ENCODE measurements at places on chromosomes 7 and 10.

- no peak for DNase-seq
Measured at GRCh38 chr10:113056441-113057021, 106.5 kb downstream of the TCF7L2 start.

- peak; percentile 91 for DNase-seq
Measured at GRCh38 chr10:61903221-61903927, 1.9 kb downstream of the ARID5B start.

DNA sequence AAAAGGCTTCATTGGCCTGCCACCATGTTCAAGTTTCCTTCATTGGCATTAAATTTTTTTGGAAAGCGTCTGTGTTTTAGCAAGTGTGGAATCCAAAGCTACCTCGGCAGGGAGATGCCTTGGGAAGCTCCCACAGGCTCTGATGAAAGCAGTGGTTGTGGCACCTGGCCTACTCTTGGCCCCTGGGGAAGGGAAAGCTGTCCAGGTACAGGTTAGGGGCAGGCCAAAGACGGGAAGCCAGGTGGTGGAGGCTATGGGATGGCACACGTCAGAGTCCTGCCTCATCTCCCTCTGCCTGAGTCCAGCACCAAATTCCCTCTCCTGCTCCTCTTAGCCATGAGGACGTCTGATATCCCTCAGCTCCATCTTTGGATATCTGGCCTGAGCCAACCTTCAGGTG is 49.7 kb downstream of the C10orf120 start:
- DNase-seq: no peak

DNA sequence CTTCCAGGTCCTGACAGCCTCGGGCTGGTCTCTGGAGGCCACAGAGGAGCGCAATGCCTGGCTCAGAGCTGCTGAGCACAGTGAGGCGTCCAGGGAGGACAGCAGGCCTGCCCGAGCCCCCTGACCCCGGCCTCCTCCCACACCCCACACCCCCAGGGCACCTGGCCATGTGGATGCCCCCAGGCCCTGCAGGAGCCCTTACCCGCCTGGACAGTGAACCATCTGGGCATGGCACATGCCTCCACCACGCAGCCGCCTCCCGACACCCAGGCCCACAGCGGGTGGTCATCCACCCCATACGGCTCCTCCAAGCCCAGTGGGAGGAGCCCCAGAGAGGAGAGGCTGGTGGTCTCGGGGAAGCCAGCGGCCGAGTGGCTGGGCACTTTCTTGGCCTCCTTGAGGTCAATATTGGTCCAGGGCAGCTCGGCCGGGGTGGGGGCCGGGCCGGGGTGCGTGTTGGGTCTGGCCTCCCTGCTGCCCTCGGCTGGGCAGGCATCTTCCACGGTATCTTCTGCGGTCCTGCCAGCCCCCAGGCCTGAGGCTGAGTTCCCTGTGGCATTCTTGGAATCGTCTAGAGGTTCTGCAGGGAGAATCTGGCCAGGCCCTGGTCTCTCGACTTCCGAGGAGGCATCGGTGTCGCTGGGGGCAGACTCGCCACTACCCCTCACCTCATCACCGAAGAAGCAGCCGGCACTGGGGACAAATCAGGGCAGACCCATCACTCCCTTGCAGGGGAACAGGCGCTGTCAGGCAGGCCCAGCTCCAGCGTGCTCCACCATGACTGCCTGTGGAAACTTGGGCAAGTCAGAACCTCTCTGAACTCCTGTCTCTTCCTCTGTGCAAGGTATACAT is 18.6 kb downstream of the TECPR1 start:
- no peak for DNase-seq

DNA sequence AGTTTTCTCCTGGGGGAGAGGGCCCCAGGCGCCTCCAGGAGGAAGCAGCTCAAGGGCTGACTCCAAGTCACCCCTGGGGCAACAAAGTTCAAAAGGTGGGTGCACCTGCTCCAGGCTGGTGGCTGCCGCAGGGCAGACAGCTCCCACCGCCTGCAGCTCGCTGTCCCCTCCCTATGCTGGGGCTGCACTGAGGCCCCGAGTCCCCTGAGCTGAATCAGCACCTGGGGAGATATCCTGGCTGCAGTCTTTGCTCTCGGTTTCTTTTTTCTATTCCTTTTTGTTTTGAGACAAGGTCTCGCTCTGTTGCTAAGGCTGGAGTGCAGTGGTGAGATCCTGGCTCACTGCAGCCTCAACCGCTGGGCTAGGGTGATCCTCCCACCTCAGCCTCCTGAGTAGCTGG is 183.4 kb downstream of the DNAJB6 start:
- no peak for DNase-seq

- DNase-seq: no peak
Measured at GRCh38 chr10:74949843-74950765, 123.7 kb downstream of the KAT6B start.

- no peak for DNase-seq
Measured at GRCh38 chr7:128785738-128786137, 6.0 kb upstream of the CCDC136 start.

DNA sequence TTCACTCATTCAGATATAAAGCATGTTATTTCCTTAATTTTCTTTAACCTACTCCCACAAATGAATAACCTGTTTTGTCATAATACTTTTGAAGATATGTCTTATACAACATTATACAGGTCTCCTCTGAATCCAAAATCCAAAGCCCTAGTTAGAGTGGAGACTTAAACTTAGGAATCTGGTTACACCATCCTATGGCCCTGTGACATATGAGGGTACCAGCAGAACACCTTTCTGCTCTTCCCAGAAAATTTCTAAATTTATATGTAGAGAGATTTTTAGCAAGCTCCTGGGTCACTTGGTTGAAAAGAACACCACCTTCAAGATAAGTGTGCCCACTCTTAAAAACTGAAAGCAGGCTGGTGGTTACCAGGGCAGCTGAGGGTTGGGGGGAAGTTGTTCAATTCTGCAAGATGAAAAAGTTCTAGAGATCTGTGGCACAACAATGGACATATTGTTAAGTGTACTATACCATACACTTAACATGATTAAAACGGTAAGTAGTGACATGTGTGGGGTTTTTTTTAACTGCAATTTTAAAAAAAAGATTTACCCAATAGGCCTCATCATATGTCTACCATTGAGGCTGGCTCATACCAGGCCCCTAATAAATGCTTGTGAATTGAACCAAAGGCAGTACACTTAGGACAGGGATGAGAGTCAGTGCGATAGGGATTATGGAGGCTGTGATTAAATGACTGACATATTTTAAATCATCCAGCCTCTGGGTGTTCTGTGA is 37.6 kb upstream of the KCNIP2 start:
- DNase-seq: no peak

GRCh38 chr10:26700884-26701630 is 3.6 kb downstream of the PDSS1 start:
- no peak for DNase-seq

GRCh38 chr10:68955355-68955831 is 577 bp upstream of the DDX21 start:
- DNase-seq: no peak

GRCh38 chr7:17774716-17775288 is 165.5 kb downstream of the SNX13 start:
- DNase-seq: no peak

DNA sequence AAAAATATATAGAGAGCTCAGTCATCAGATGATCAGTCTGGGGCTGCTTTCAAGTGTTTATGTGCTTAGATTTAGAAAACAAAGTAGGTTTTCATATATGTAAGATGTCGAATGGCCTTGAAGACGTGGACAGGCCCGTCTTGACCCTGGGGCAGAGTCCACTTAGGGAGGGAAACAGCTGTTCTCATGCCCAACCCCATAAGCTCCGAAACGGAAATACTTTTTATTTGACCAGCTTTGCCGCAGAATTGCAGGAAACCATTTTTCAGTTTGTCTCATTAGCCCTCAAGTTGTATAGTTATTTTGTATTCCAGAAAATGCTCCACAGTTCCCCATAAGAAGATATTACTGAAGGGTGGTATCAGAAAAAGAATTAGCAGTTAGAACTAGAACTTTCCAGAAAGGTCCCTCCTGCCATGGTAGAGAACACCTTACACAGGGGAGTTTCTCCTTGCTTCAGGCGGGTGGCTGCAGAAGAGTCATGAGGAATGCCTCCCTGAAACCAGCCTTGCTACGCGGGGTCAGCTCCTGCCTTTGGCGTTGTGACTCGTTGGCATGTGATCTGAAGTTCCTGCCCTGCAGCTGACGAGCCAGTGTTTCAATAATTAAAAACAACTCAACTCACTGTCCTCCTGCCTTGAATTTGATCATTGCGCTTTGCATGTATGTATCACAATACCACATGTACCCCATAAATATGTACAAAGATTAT is 192.7 kb downstream of the CELF2 start:
- DNase-seq: no peak

- no peak for DNase-seq
Measured at GRCh38 chr7:4260867-4261600, 421.1 kb upstream of the FOXK1 start.

- DNase-seq: no peak
Measured at GRCh38 chr10:8691498-8692017, 637.1 kb downstream of the GATA3 start.

DNA sequence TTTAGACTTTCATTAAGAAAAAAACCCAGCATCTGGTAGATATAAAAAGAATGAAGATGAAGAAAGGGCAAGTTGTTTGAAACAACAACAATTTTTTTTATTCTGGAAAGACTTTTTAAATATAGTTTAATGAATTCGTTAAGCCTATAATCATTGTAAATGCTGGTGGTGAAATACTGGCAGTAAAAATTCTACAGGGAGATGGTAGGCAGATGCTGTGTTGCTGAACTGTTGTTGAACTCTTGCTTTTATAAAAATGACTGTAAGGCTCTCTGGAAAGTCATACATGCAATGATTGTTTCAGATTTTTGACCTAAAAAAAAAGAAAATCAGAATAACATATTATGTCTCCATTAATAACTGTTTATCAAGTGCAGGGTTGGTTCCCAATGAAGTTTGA is 39.0 kb downstream of the SCIN start:
- DNase-seq: no peak

- no peak for DNase-seq
Measured at GRCh38 chr7:130740606-130741005, 6.6 kb upstream of the KLF14 start.

GRCh38 chr7:156127166-156128134 is 315.2 kb upstream of the SHH start:
- DNase-seq: no peak

DNA sequence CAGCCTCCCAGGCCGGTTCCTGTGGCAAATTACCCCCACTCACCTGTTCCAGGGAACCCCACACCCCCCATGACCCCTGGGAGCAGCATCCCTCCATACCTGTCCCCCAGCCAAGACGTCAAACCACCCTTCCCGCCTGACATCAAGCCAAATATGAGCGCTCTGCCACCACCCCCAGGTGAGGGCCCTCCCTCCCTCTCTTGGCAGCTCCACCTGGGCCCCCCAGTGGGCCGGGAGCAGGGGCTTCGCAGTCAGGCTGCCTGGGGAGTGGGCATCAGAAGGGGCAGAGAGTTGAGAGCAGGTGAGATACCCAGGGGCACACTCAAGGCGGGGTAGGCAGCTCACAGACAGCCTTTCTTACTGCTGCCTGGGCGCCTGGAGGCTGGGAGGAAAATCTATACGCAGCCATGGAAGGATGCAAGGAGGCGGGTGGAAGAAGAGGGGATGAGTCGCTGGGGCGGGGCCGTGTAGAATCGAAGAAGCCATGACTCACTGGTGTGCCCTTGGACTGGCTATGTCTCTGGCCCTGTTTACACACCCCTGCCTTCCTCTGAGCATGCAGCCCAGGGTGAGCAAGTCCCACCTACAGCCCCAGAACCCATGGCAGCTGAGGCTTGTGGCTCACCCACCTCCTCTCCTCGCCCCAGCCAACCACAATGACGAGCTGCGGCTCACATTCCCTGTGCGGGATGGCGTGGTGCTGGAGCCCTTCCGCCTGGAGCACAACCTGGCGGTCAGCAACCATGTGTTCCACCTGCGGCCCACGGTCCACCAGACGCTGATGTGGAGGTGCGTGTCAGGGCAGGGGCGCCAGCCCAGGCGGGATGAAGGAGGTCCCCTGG is 48.6 kb upstream of the PPIF start:
- DNase-seq: no peak

DNA sequence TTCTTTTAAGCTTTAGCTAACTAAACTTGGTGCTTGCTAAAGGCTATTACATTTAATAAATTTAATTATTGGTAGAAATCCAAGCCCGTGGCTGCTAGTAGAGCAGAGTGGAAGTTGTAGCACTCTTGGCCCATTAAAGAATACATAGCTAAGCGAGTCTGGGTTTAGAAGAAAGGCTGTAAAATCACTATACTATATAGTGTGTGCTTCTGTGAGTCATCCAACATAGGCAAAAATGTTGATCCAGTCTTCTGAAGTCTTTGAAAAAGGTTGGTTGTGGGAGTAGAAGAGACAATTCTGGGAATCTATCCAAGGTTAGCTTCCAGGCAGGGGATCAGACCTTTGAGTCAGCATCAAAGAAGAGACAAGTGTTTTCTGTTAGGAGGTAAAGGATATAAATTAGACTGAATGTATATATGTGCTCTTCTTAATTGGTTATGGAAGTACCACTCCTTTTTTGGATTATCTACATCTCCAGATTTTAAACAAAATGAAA is 664.2 kb downstream of the NXPH1 start:
- DNase-seq: no peak

DNA sequence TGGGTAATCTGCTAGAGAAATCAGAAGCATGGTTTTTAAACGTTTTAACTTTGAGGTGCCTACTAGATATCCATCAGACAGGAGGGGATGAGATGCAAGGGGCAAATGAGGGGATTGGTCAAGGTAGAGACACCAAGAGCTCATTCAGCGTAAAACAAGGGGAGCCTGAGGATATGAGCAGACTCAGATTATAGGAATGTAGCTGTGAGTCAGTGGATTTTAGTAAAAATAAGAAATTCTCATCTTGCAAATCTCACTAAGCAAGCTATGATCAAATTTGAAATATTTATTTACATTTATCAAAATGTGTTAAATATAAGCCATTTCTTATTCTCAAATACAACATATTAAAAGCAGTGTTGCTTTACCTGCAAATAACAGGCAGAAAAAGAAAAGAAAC is 21.4 kb upstream of the TFEC start:
- DNase-seq: no peak

- peak; percentile 60 for DNase-seq
Measured at GRCh38 chr7:31192986-31193385, 140.9 kb downstream of the ADCYAP1R1 start.

GRCh38 chr7:93719546-93719945 is 145.0 kb upstream of the CALCR start:
- no peak for DNase-seq

Data from right kidney (tissue), 9 donors.